ENCODE measurements at places on chromosomes 5 and 9.

- DNase-seq: no peak
Measured at GRCh38 chr9:117744856-117745389, 40.7 kb downstream of the TLR4 start.

DNA sequence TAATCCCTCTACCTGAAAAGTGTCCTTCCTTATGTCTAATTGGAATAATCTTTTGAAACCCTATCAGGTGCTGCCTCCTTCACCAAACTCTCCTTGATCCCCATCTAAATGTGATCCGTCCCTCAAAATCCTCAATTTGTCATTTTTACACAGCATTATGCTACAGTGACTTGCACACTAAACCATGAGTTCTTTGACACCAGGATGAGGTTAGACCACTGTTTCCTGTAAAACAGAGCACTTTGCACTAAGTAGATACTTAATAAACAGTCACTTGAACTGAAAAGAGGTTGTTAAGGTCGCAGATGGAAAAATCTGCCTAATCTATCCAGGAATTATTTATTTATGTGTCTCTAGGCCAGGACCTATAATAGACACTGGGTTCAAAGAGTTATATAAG lies 44.2 kb upstream of the TLX3 start:
- DNase-seq: no peak

GRCh38 chr5:91212714-91213092 lies 170.4 kb downstream of the ARRDC3 start:
- DNase-seq: peak; percentile 95

- peak; percentile 29 for DNase-seq
Measured at GRCh38 chr5:15500325-15501001, 483 bp downstream of the FBXL7 start.

- DNase-seq: no peak
Measured at GRCh38 chr9:137186385-137186784, 2.0 kb downstream of the ANAPC2 start.

DNA sequence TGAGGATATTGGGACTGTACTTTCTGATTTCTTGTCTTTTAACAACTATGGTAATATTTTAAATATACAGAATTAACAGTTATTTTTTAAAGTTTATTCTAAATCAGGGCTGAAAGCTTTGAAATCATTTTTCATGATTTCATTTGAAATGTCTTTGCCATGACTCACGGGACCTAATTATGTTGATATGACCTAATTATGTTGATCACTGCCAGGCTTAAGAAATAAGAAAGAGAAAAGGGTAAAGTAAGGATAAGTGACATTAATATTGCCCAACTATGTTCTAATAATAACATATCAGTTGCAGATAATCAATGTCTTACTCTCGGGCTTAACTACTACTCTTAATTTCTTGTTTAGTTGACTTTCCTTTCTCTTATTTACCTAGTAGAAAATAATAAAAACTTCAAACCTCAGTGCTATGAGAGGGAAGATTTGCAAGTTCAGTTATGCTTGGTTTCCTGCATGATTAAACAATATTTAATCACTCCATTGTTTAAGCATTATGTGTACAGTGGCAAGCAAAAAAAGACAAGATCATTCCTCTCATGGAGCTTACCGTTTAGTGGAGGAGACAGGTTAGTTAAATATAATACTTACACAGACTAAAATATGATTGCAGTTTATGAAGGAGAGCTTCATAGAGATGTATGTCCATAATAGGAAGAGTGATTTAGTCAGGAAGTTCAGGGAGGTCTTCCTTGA lies 67.0 kb upstream of the EIF4EBP3 start:
- DNase-seq: peak; percentile 5

- peak; percentile 73 for DNase-seq
Measured at GRCh38 chr9:92133949-92134604, 18.9 kb upstream of the SPTLC1 start.

- DNase-seq: peak; percentile 91
Measured at GRCh38 chr5:36156121-36156601, 4.2 kb downstream of the SKP2 start.

DNA sequence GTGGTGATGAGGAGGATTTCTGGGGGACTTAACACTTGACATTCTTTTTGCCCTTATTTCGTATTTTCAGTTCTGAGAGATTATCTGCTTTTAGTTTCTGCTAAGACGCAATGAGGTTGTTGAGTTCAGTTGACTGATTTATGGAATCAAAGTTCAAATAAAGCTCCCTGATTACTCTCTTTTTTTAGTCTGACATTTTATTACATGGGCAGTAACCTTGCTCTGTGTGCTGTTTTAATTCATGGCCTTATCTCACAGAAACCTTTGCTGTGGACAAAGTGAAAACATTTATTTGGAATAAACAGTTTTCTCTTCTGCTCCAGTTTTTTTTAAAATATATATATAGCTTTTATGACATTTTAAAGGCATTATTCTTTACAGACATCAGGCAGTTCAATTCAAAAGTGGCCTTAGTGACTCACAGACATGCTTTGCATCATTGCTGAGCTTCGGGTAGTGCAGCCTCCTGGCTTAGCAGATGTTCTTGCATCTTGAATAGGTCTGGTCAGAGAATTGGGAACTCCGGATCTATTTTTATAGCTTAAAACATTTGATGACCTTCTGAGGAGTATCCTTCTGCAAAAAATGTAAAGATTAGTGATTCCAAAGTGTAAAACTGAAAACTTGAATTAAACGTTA lies 162.9 kb downstream of the FAM170A start:
- peak; percentile 61 for DNase-seq

DNA sequence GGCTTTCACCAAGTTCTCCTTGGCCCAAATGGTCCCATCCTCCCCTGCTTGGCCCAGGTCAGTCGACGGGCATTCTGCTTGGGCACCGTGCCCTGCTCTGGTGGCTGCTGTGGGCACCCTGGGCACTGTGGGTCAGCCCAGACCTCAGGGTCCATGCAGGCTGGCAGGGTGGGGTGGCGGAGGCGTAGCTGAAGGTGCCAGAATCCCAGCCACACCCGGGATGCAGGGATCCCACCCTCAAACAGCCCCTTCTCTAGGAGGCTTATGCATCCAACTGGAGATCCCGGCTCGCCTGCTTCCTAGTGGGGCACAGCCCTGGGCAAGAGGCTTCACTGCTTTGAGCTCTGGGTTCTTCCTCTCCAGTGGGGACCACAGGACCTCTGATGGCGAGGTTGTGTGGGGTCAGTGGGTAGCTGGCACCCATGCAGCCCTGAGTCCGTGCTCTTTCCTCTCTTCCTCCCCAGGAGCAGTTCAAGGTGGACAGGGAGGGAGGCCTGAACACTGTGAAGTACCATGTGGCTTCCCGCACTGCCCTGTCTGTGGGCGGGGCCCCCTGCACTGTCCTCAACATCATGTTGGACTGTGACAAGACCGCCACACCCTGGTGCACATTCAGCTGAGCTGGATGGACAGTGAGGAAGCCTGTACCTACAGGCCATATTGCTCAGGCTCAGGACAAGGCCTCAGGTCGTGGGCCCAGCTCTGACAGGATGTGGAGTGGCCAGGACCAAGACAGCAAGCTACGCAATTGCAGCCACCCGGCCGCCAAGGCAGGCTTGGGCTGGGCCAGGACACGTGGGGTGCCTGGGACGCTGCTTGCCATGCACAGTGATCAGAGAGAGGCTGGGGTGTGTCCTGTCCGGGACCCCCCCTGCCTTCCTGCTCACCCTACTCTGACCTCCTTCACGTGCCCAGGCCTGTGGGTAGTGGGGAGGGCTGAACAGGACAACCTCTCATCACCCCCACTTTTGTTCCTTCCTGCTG lies 9.4 kb downstream of the B4GALT7 start:
- no peak for DNase-seq

DNA sequence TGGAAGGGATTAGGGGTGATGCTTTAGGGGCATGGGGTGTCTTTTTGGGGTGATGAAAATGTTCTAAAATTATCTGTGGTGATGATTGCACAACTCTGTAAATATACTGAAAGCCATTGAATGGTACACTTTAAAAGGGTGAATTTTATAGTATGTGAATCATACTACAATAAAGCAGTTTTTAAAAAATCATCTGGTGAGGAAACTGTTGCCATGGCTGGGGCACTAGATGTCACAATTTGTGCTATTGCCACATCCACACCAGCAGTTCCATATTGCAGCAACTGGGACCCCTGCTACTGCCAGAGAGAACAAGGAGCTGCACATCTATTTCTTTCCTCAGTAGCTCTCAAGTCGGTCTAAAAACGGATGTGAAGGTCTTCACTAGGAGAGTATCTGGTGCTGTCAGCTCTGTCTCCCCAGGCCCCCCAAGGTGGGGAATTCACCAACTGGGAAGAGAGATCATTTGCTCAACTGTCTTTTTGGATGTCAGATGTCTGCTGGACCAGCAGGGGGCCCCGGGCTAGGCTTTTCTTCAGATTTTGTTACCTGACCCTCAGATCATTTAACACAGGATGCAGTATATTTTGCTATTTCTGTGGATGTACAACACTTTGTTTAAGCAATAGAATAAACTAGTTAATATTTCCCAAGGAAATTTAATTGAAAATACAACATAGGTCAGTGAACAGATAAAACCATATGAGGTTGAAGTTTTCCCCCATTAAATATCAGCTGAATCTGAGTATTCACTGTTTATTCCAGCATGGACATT lies 13.2 kb downstream of the CMYA5 start:
- DNase-seq: peak; percentile 47

GRCh38 chr9:27053369-27054022 lies 48.0 kb upstream of the LRRC19 start:
- DNase-seq: peak; percentile 69

Measured in fibroblast of villous mesenchyme (primary cell).